ENCODE measurements at places on chromosomes 16 and 17.

- no peak for DNase-seq
These were observed 48.0 kb downstream of the BAHCC1 start for GRCh38 chr17:81443269-81443668.

DNA sequence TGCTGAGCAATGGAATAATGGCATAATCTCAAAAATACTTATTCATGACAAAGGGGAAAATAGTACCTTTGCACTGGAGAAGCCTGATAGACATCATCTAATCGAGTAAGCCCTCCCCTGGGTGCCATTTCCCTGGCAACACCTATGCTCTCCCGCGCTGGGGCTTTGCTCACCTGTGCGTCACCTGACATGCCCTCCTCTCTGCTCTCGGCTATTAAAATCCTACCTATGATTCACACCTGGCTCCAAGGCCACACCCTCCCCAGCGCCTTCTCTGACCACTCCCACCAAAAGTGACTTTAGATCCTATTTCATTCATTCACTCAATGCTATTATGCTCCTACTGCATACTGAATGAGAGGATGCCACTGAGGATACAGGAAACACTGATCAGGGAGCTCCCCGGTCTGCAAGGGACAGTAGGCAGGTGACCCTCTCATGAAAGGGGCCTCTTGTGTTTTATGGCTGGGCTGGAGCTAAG is 83.9 kb downstream of the NT5M start:
- no peak for DNase-seq

DNA sequence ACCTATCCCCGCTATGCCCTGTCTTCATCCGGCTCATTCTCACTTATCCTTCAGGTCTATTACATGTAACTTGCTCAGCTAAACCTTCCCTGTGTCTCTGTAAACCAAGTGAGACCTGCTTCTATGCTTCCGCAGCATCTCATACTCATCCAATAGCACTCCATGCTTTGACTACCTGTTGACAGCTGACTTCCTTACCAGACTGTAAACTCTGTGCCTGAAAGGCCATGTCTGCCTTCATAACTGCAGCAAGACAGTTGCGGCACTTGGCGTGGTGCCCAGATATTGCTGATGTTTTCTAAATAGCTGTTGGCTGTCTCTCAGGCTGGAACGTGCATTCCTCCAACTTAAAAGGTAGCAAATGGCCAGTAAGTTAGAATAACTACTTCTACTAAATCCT is 1.8 kb upstream of the OR1E1 start:
- DNase-seq = no peak

- peak; percentile 95 for DNase-seq
These were observed 29.6 kb downstream of the ZNF778 start for GRCh38 chr16:89246903-89247733.

GRCh38 chr16:63581570-63581969 is 1540.3 kb downstream of the CDH11 start:
- no peak for DNase-seq

DNA sequence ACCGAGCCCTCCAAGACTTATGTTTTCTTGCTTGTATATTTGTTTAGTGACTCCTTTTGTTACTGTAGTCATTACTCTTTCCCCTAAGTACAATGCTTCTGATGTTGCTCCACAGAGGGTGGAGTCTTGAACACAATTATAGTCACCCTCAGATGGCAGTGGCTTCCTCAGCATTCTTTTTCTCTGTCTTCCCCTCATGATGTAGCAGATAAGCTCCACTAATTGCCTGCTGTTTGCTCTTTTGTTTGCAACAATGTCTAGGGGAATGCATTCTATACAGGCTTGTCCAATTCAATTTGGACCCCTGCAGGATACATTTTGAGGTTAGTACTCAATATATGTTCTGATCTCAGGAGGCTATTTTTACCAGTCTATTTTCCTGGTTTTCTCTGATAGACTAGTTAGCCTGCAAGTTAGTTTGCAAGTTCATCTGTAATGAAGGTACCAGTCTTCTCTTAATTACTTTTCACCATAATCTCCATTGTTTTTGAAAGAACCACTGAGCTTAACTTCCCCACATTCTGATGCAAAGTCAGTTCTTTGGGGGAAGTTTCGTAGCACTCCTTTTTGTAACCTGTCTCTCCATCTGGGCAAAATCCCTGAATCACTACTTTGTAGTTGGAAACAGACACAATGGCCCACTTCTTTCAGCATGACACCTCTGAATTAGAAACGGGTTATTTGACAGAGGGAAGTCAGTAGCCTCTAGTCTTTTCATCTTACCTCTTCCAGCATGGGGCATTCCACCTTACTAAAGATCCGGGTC is 1509.2 kb downstream of the CDH11 start:
- DNase-seq = no peak

- DNase-seq = no peak
These were observed 2.4 kb downstream of the CCL2 start for GRCh38 chr17:34257299-34257985.

DNA sequence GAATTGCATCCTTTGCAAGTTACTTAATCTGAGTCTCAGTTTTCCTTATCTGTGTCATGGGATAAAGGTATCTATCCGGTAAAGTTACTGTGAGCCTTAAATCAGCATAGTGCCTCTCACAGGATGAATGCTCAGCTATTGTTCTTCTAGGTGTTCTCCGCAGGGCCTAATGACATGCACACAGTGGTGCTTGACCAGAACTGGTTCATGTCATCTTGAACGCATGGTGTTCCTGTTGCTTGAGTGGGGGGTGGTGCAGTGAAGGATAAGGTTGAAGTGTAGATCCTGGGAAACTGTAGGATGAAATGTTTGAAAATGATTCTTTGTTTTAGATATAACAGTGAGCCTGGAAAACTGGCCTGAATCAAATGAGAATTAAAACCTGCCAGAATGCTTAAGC is 4.0 kb downstream of the KRT40 start:
- DNase-seq = no peak

GRCh38 chr17:55274355-55275255 is 9.8 kb downstream of the HLF start:
- DNase-seq = no peak

DNA sequence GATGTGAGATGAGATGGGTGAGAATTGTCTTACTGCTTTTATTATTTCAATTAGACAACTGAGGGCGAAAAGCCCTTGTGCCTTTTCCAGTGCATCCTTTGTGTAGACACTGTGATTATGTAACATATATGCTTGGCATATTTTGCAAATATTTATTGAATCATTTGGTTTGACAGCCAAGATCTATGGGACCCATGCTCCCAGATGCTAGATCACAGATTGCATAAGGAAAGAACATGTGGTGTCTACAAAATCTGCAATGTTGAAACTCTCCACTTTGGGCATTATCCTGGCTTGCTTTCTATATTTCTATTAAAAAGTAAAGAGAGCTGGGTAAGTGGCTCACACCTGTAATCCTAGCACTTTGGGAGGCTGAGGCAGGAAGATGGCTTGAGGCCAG is 4.8 kb upstream of the COG1 start:
- no peak for DNase-seq

DNA sequence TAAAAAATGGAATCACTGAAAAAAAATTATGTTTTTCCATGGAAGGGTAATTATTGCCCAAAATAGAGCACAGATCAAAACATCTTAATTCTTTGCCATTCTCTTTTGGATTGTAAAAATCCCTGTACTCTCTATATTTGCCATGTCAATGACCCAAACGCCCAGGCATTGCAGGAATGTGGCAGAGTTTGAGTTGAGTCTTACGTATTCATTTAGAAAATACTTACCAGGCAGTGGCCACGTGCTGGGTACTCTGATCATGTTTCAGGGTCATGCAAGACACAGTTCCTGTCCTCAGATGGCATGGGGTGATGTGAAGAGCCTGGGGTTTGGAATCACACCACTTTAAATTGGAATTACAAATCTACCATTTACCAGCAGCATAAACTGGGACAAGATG is 267.7 kb downstream of the ABCC12 start:
- DNase-seq = no peak

GRCh38 chr17:9435165-9435564 is 140.5 kb downstream of the STX8 start:
- DNase-seq = no peak

DNA sequence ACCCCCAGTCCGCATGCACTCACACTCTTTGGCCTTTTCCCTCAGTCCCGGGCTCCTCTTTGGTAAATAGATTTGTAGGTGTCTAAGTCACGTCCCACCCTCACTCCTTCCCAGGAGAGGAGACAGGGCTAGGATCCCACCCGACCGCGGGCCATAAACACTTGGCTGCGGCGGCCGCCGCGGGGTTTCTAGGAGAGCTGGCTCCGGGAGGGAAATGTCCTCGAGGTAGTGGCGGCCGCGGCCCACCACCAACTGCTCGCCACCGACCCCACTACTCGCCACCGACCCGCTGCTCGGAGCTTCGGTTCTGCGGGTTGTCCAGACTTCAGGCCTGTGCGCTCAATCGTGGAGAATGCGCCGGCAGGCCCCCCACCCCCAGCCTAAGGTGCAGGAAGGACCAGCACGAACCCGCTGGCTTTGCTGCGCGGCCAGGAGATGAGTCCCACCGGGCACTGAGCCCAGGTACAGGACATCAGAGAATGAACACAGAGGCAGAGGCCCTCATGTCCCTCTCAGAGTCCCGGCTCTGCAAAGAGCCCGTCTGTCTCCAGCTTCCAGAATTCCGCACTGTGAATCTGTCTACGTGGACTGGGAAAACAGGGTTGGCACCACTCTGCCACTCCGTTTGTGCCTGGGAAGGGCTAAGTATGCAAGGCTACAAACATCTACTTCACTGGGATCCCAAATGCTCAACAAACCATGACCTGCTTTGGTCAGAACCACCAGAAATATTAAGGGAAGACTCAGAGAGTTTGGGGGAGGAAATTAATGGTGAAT is 2.5 kb downstream of the PRAC2 start:
- no peak for DNase-seq
